PC-9 (cell line): ENCODE measurements at places on chromosomes 5 and 9.

GRCh38 chr5:137195483-137195882 is 303.6 kb downstream of the SPOCK1 start:
- peak; percentile 33 for DNase-seq

GRCh38 chr5:94784536-94785505 is 166.4 kb downstream of the SLF1 start:
- DNase-seq, result no peak

- DNase-seq, result no peak
Observed at GRCh38 chr5:115471345-115472063, 73.1 kb downstream of the FEM1C start.

GRCh38 chr9:123058834-123059233 is 25.4 kb downstream of the GPR21 start:
- DNase-seq, result no peak
